ENCODE measurements at places on chromosomes 2 and 18.

- no peak for DNase-seq
Observed at GRCh38 chr2:231764760-231765159, 16.3 kb downstream of the PDE6D start.

DNA sequence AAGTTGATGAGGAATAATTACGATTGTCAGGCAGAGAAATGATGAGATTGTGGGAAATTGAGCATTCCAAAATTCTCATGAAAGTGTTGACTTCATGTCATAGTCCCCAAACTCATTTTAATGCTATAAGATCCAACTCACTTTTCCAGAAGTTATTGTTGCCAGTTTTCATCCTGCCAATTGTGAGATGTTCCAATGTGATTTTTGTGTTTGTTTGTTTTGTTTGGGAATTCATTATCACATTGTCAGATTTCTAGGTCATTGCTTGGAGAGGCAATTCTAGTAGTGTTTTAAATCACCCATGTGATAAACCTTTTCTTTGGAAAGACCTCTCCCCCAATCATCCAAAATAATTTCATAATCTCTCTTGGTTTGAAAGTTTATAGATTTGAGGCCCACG, 86.0 kb upstream of the ACVR2A start:
- DNase-seq: no peak

DNA sequence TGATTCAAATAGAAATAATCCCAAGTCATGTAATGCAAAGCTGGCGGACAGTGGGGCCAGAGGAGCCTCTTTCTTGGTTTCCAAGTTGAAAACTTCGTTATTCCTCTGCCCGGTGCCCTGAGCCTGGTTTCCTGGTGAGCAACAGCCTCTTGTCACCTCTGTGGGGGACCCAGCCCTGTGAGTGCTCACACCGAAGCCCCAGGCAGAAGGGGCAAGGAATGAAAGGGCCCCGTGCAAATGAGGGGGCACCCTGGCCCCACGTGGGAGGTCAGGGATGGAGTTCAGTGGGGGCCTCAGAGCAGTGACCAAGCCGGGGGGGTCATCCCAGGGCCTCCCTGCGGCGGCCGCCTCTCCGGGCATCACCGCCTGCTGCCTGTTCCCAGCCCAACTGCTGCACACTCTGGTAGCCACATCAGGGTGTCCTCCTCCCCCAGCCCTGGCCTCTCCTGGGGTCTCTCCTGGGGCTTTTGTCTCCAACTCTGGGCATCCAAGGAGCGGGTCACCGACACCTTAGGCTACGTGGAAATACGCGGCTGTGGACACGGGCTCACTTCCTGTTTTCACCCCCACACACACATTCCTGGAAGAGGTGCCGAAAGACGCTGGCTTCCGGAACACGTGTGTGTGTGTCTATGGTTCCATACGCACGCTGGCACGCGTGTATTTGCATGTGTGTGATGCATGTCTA, 64.5 kb downstream of the TWIST2 start:
- DNase-seq: no peak

DNA sequence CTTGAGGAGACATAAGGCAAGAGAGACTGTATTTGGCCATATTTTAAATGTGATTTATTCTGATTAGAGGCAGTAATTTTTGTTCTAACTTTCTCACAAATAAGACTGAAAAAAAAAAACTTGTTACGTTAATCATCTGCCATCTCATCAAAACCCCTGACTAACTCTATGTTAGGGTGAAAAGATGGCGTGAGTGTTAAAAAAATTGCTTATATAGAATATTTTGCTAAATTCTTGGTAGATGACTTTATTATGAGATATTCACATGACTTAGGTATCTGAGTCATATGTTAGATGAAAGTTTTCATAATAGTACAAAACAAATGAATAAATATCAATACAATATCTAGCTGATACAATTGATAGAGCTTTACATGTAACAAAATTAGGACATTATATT, 1508.7 kb upstream of the TMEFF2 start:
- no peak for DNase-seq

- no peak for DNase-seq
Observed at GRCh38 chr2:64414736-64415435, 39.1 kb upstream of the LGALSL start.

DNA sequence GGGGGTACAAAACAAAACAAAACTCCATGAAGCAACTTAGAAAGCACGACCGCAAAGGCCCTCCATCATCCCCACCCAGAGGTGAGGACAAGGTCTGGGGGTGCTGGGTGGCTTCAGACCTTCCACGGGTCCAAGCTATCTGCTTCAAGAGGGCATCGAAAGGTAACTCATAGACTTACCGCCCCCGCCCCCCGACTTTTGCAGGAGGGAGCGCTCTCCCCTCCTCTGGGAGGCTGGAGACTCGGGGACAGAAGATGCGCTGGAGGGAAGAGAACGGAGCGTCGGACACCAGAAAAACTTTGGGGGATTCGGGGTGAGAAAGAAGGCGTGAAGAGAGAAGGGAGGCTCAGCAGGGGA, 300 bp upstream of the STON1 start:
- DNase-seq: no peak

- DNase-seq: peak; percentile 38
Observed at GRCh38 chr2:29314816-29315571, 199.8 kb downstream of the CLIP4 start.

DNA sequence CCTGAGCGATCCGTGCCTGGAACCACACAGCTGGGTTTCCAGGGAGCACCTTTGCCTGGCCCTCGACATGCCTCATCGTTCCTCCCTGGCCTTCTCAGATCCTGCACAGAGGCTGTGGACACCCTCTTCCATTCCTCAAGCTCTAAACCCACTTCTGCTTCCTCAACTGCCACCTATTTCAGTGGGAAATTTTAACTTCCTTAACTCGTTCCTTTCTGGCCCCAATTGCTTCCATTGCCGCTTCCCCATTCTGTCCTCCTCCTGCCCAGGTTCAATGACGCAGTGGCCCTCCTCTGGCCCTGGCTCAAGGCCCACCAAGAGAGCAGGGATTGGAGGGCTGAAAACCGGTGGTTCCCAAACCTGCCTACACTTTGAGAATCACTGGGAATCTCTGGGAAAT, 4.8 kb upstream of the B3GNT7 start:
- no peak for DNase-seq

Measured in GM12892 (cell line).